Keratinocyte (primary cell): ENCODE measurements at places on chromosomes 4 and X.

DNA sequence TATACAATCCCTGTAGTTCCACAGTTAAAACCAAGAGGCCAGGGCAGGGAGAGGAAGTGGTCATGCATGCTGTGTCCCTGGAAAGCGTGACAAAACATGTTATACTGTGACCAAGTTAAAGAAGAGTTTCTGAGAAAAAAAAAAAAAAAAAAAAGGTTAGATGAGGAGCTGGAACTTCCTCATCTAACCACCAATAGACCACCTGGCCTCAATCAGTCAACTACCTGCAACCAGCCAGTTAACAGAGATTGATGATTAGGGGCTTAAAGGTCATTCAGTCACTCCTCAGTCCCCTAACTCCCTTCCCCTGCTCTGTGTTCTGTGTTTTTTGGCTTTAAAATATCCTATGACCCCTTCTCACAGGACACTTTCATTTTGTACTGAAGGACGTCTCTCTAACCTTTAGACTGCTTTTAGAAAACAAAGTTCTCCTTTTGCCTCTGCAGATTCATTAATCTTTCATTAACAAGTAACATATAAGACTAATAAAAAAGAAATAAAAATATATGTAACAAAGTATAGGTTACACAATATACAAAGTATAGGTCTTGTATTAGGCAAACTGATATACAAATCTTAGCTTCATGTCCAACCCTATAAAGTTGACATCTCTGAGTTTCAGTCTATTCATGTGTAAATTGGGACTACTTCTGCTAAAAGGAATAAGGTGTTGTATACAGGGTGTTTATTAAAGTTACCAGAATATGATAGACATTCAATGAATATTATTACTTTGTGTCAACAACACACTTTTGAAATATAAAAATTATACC lies 179.1 kb upstream of the NDST4 start:
- H3K27ac ChIP-seq, result no peak overlapping the region
- H3K4me3 ChIP-seq, result no peak overlapping the region
- no peaks in the 10 kb centered on the region for H3K27me3 ChIP-seq
- no peaks in the 10 kb centered on the region for H3K4me1 ChIP-seq

- DNase-seq, result no peak
- H3K4me3 ChIP-seq, result no peak overlapping the region
- H3K27ac ChIP-seq, result no peak overlapping the region
- no peaks in the 10 kb centered on the region for H3K27me3 ChIP-seq
Observed at GRCh38 chrX:15681433-15681832, 16.8 kb upstream of the CLTRN start.

- no peak for DNase-seq
- H3K27me3 ChIP-seq, result no peaks in the 10 kb centered on the region
- no peaks in the 10 kb centered on the region for H3K36me3 ChIP-seq
- H3K27ac ChIP-seq, result no peak overlapping the region
- H3K4me3 ChIP-seq, result no peak overlapping the region
Observed at GRCh38 chr4:109998867-109999584, 86.3 kb downstream of the EGF start.

DNA sequence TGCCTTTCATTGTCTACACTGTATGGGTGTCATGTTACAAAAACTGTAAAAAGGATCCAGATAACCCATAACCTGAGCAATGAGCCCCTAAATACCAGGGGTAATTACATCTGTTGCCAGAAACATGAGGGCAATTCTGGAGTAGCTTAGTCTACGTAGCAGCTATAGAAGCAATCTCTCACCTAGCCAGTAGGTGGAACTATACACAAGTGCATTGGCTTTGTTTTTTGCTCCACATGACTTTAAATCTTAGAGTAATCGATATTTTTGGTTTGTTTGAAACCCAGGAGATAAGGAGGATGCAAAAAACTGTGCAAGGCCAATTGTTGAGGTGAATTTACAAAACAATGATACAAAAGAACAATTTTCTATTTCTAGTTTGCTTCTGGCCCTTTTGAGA lies 57.5 kb downstream of the GPR82 start:
- H3K27me3 ChIP-seq, result no peaks in the 10 kb centered on the region
- no peaks in the 10 kb centered on the region for H3K36me3 ChIP-seq
- no peak overlapping the region for H3K27ac ChIP-seq
- no peak overlapping the region for H3K4me3 ChIP-seq
- peaks cover 7% of the 10 kb centered on the region for H3K4me1 ChIP-seq

GRCh38 chr4:135515295-135515694 lies 1313.7 kb upstream of the PABPC4L start:
- H3K27me3 ChIP-seq, result no peaks in the 10 kb centered on the region
- H3K4me3 ChIP-seq, result no peak overlapping the region
- no peak for DNase-seq

GRCh38 chrX:138287205-138287877 lies 424.2 kb downstream of the FGF13 start:
- DNase-seq, result no peak
- H3K4me3 ChIP-seq, result no peak overlapping the region
- no peaks in the 10 kb centered on the region for H3K4me1 ChIP-seq
- no peaks in the 10 kb centered on the region for H3K36me3 ChIP-seq
- no peaks in the 10 kb centered on the region for H3K27me3 ChIP-seq
- H3K27ac ChIP-seq, result no peak overlapping the region

DNA sequence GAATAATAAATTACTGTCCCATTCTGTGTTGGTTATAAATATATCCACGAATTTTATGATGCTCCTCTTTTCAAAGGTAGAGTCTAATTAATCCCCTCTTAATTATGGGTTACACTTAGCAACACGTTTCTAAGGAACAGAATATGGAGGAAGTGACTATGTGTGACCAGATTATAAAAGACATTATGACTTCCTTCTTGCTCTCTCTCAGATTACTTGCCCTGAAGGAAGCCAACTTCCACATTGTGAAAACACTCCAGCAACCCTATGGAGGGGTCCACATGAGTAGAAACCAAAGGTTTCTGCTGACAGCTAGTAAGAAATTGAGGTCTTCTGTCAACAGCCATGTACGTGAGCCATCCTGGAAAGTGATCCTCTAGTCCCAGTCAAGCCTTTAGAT lies 59.3 kb downstream of the WDFY3 start:
- no peaks in the 10 kb centered on the region for H3K27me3 ChIP-seq
- no peak overlapping the region for H3K4me3 ChIP-seq
- no peak overlapping the region for H3K27ac ChIP-seq
- DNase-seq, result no peak
- H3K4me1 ChIP-seq, result peaks cover 5% of the 10 kb centered on the region

DNA sequence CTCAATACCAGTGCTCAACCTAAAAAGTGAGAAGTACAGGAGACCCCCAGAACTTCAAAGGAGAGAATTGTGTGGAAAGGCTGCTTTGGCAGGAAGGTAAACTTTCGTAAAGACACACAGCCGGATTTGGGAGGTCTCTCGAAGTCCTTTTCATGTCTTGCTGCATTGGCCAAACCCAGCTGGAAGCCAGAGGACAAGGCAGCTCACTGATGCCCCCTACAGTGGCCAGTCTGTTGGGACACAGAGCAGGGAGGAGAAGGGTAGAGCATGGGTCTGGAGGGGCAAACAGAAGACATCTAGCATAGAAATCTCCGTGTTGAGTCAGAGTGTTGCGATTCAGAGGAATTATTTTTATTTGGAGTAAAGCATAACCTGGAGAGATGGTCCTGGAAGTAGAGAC lies 198.9 kb downstream of the ANK2 start:
- H3K4me3 ChIP-seq, result no peak overlapping the region
- no peaks in the 10 kb centered on the region for H3K36me3 ChIP-seq
- no peak overlapping the region for H3K27ac ChIP-seq
- no peaks in the 10 kb centered on the region for H3K27me3 ChIP-seq
- H3K4me1 ChIP-seq, result no peaks in the 10 kb centered on the region

DNA sequence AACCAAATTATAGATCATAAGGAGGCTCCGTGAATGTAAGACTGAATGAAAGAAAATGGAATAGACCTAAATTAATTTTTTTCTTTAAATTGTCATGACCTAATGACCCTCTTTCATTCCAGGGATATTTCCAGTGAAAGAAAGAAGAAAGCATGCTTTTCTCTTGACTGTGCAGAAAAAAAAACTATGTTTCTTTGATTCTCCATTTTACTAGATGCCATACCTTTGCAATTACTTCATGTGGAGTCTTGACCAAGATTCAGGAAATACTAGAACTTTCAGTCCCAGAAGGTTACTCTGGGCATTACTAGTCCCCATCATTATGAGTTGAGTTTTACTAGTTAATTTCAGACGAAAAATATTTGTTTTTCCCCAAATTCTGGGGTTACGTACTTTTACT lies 6.4 kb upstream of the COMMD8 start:
- H3K27me3 ChIP-seq, result no peaks in the 10 kb centered on the region
- peaks cover 13% of the 10 kb centered on the region for H3K4me1 ChIP-seq
- DNase-seq, result no peak
- no peak overlapping the region for H3K4me3 ChIP-seq

GRCh38 chr4:79852305-79852730 lies 220.7 kb downstream of the ANTXR2 start:
- DNase-seq, result no peak
- no peaks in the 10 kb centered on the region for H3K4me1 ChIP-seq
- no peaks in the 10 kb centered on the region for H3K36me3 ChIP-seq
- H3K27me3 ChIP-seq, result no peaks in the 10 kb centered on the region

- H3K4me1 ChIP-seq, result no peaks in the 10 kb centered on the region
- no peak overlapping the region for H3K27ac ChIP-seq
- DNase-seq, result no peak
- no peaks in the 10 kb centered on the region for H3K36me3 ChIP-seq
Observed at GRCh38 chr4:6239486-6239885, 30.2 kb upstream of the WFS1 start.

GRCh38 chrX:9352694-9353411 lies 112.0 kb upstream of the TBL1X start:
- peaks cover 35% of the 10 kb centered on the region for H3K27me3 ChIP-seq
- no peak for DNase-seq
- no peaks in the 10 kb centered on the region for H3K36me3 ChIP-seq
- peaks cover 4% of the 10 kb centered on the region for H3K4me1 ChIP-seq

DNA sequence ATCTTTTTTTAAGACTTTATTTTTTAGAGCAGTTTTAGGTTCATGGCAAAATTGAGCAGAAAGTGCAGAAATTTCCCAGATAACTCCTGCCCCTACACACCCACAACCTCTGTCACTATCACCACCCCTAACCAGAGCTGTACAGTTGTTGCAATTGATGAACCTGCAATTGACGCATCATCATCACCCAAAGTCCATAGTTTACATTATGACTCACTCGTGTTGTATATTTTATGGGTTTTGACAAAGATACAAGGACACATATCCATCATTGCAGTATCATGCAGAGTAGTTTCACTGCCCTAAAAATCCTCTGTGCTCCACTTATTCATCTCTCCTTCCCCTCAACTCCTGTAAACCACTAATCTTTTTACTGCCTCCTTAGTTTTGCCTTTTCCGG lies 34.5 kb upstream of the WAS start:
- no peaks in the 10 kb centered on the region for H3K4me1 ChIP-seq
- no peak for DNase-seq
- no peak overlapping the region for H3K27ac ChIP-seq

DNA sequence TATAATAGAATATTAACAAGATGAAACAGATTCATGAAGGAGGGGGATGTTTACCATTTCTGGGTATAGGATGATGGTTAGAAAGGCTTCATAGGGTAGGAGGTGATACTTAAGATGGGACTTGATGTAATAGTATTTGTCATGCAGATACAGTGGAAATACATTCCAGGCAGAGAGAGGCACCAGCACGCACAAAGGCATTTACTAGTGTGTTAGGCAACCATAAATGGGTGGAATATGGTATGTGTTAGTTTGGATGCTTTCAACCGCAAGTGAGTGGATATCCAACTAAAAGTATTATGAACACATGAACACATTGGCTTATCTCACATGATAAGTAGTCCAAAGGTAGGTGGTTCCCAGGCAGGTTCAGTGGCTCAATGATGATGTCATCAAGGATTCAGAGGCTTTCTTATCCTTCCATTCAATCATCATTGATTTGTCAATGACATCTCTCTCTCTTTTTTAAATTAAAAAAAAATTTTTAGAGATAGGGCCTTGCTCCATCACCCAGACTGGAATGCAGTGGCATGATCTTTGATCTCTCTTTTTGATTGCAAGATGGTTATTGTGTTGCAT lies 12.7 kb upstream of the STARD8 start:
- H3K27me3 ChIP-seq, result no peaks in the 10 kb centered on the region
- no peak overlapping the region for H3K27ac ChIP-seq
- H3K4me3 ChIP-seq, result no peak overlapping the region
